ENCODE measurements at places on chromosomes 13 and 19. TPM values are rescaled to one million over a fixed set of nuclear protein-coding genes. Genes with fewer than 3 reads are reported as not detected.

Gene TYROBP
- 8.2 TPM for total RNA-seq

Gene DKKL1
- total RNA-seq = not detected

Gene RINL
- 3.2 TPM for total RNA-seq

Gene MBD3L2
- total RNA-seq = not detected

Gene KIR2DL1
- total RNA-seq = not detected

Gene CEACAM20
- total RNA-seq = 0.42 TPM

Gene HCST
- 6.1 TPM for total RNA-seq

Gene SULT2A1
- total RNA-seq = not detected

Gene MYO16
- 0.06 TPM for total RNA-seq

Gene ENOX1
- total RNA-seq = 0.87 TPM

Gene CCNA1
- not detected for total RNA-seq
